Spinal cord (tissue), 10 donors: ENCODE measurements at places on chromosomes 6 and 20. TPM values are rescaled to one million over a fixed set of nuclear protein-coding genes. Genes with fewer than 3 reads are reported as not detected.
A peak's percentile ranks its signal among the peaks of the same experiment; 100 is the strongest.

The CST3 gene
- total RNA-seq: 571 TPM

The WASF1 gene
- 19.3 TPM for total RNA-seq

The RPRD1B gene
- total RNA-seq: 32.6 TPM

- DNase-seq: peak; percentile 42
Observed at GRCh38 chr6:107957308-107957908, 600 bp downstream of the SEC63 start.

GRCh38 chr6:129996387-129996786, 22.0 kb upstream of the L3MBTL3 start:
- DNase-seq: no peak

GRCh38 chr6:166469426-166469961, 86.8 kb upstream of the MPC1 start:
- DNase-seq: no peak

GRCh38 chr6:70028246-70028645, 161.9 kb downstream of the COL19A1 start:
- no peak for DNase-seq

DNA sequence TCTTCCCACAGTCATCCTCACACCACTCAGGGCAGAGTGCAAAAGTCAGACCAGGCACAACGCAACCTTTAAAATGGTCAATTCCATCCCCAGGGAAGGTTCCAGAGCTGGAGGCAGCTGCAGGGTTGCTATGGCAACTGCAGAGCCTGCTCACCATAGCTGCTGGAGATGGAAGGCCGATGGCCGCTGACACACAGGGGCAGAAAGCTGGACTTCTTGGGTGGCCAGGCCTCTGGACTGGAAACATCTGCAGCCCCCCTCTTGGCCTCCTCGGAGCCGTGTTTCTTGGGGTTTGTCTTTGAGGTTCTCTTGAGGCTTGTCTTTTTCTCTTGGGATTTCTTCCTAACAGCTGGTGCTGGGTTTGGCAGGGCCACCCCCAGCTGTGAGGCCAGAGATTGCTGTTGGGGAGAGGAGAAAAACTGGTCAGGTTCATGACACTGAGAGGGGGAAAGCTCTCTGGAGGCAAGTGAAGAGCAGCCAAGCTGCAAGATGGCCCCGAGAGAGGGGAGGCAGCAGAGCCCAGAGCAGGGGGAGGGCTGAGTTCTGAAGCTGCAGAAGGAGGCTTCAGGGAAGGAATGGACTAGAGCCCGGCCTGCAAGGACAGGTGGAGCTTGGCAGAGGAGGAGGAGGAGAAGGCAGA, 10.2 kb downstream of the BNIP5 start:
- DNase-seq: peak; percentile 66

DNA sequence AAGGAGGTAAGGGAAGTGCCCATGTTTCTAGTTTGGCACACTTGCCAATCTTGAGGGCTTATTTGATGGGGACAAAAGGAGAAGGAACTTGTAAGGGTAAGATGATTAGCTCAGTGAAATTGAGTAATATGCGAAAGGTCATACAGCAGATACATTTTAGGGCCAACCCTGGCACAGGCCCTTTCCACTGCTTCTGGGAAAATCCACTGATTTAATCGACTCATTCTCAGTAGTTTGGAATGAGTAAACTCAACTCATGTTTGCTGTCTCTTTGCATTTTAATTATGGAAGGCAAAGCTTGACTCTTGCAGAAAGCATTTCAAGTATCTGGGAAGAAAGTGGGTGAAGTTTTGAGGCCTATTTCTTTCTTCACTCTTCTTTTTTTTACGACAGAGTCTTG, 20.0 kb downstream of the PHF20 start:
- no peak for DNase-seq

- no peak for DNase-seq
Observed at GRCh38 chr6:58073263-58073662, 755.8 kb downstream of the PRIM2 start.

GRCh38 chr6:161406646-161407045, 132.8 kb upstream of the AGPAT4 start:
- no peak for DNase-seq

DNA sequence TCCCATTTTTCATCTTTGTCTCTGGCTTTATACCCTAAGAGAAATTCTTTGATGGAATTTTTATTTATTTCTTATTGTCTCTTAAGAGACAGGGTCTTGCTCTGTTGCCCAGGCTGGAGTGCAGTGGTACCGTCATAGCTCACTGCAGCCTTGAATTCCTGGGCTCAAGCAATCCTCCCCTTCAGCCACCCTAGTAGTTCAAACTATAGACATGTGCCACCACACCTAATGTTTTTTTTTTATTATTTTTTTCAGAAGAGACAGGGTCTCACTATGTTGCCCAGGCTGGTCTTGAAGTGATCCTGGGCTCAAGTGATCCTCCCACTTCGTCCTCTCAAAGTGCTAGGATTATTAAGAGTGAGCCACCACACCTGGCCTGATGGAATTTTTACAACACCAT, 40.5 kb downstream of the FKBP5 start:
- no peak for DNase-seq

DNA sequence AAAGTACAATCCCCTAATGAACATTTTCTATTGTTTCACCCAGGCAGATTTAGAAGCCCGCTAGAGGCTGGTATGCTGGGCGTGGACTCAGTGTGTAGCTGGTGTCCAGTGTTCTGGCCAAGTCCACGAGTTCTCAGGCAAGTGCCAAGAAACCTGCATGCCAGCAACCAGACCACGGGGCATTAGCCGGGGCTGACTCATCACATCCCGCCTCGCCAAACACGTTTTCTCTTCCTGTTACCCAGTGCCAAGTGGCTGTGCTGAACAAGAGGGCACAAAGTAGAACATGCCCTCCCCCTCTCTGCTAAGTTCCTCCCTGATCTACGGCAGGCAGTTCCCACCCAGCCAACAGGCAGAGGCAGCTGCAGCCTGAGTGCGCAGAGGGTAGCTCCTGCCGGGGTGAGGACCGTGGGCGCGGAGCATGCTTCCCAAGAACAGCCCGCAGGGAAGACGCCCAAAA, 29.6 kb downstream of the RAMACL start:
- no peak for DNase-seq

GRCh38 chr6:121724576-121724975, 289.1 kb downstream of the GJA1 start:
- DNase-seq: no peak

- peak; percentile 28 for DNase-seq
Observed at GRCh38 chr6:157273756-157274470, 49.4 kb downstream of the TMEM242 start.

DNA sequence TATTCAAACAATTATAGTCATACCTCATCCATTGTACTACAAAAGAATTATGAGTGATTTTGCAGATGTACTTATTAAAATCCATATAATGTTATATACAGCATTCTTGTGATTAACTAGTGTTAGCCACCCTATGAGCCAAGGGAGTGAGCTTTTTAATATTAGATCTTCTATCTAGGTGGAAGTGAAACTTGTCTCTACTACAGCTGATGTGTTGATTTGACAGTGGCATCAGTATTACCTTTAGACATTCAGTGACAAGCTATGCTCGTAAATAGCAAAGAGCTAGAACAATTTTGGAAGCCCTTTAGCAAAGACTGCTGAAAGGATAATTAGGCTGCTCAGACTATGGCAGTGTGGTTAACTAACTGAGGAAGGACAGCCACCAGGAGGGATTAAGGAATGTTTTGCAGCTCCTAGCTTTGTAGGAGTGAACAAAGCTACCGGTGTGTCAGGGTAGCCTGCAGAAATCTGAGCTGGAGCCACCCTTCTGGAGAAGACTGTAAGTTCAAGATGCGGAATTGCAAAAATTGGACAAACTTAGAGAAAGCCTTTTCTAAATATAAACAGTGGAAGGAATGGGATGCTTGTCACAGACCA, 73.7 kb downstream of the AFG1L start:
- DNase-seq: no peak

DNA sequence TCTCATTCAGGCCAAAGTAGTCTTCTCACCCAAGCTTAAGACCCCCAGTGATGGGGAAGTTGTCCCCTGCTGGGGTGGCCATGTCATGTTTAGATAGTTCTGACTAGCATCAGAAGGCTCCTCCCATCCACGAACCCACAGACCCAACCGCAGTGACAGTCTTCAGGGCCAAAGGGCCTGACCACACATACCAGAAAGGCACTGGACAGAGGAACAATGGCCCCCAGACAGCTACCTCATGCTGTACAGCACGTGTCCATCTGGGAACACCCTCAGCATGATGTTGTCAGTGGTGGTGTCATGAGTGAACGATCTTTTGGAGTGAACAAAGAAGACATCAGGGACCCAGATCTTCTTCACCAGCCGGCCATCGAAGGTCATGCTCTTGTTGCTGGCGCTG, 46.3 kb downstream of the GABRR2 start:
- DNase-seq: no peak

DNA sequence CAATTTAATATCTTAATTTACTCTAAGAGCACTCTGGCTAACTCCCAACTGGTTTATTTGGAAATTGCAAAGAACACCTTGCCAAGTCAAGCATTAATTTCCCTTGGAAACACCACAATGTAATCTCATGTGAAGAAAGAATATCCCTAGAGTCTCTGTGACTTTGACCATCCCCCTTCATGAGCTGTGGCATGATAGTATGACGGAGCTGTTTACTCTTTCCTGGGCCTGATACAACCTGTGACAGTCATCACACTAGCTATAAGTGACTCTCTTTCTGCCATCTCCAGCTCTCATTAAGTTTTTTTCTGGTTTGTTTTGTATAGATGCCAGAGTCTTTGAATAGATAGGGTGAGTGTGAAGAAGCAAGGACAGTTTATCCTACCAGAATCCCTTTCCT, 470.3 kb upstream of the JARID2 start:
- DNase-seq: no peak

DNA sequence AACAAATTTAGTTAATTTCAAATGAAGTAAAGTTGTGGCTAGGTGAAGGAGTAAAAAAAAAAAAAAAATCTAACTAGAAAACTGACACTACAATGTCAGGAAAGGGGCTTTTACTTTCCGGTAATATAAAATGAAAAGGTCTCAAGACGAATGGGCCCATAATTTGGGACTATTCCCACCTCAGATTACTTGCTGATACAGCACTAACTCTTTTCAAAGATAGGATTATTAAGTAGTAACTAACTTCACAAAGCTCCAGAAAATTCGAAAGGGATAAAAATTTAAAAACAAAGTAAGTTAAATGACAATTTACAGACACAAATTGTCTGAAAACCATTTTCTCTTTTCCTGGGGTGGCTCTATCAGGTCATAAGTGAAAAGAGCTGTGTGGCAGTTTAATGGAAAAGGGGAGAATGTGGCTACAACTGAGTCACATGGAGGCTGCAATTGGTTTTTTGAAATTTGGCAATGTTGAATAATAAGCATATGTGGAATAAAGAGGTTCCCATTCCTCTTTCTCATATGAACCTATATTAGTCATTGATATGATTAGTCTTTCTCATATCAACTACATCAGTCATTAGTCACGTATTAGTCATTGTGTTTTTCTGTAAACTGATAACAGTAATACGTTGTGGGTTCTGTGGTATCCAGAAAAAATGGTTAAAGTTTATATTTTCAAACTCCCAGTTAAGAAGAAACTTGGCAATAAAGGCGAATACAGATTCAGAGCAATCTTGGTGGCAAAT, 78.0 kb downstream of the RWDD2A start:
- DNase-seq: no peak

- no peak for DNase-seq
Observed at GRCh38 chr6:53768636-53769035, 26.2 kb upstream of the LRRC1 start.

GRCh38 chr6:22821664-22822320, 252.4 kb downstream of the HDGFL1 start:
- peak; percentile 18 for DNase-seq

DNA sequence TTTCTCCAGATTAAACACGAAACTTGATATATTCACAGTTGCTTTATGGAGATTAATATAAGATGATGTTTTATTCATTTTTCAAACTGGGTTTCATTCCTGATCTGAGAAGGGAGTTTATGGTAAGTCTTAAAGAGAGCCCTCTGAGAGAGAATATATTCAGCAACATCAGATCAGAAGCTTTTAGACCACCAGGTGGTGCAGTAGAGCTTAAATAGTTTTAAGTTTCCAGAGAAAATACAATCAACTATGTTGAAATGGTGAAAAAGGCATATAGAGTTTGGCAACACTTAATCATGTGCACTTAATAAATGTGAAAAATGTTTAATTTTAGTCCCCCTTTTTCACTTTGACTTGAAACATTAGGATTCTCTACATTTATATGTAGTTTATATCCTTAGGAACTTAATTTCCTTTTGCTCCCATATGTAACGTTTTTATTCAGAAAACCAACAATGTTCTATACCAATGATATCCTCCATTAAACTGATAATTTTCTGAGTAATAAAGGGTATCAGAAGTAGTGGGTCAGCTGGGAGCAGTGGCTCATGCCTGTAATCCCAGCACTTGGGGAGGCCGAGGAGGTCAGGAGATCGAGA, 86.4 kb upstream of the CLDN20 start:
- DNase-seq: peak; percentile 93

DNA sequence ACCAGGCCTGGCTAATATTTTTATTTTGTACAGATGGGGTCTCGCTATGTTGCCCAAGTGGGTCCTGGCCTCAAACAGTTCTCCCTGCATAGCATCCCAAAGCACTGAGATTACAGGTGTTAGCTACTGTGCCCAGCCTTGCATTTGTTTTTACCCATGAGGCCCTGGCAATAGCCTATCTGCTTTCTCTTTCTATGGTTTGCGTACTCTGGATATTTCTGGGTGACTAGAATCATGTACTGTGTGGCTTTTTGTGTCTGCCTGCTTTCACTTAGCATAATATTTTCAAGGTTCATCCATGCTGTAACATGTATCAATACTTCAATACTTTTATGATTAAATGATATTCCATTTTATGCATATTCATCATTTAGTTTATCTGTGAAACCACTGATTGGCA, 451.7 kb downstream of the GRIK2 start:
- DNase-seq: no peak

DNA sequence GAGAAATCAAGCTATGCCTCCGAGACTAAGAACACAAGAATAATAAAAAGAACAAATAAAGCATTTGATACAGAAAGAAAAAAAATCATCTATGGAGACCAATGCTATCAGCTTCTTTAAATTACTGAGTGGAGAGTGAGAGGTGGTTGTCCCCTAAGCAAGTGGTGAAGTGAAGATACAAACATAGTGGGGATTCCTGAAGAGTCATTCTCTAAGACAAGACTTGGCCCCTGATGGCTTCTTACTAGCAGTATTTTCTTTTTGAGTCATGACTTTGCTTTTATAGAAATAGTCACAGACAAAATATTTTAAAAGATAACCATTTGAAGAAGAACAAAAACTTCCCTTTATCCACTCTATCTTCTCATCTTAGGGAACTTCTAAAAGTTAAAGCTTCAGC, 261.4 kb upstream of the PRDM1 start:
- DNase-seq: no peak

DNA sequence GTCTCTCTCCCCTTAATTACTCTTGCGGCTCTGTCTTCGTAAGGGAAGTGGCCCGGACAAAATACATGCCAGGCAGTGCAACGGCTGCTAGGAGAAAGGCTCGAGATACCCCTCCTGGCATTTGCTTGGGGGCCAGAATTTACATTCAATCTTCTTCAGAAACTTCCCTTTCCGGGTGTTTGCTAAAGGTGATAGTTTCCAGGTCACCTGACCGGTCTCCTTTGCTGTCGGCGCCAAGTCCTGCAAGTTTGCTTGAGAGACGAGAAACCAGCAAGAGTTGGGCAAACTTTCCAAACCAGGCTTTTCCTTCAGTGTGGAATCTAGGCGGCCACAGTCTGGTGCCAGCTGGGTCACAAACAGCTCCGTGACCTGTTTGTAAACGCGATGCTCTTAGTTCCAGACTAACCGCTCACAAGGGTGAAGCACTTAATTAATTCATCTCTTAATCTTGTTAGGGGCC, 563 bp upstream of the SRSF3 start:
- peak; percentile 87 for DNase-seq

- no peak for DNase-seq
Observed at GRCh38 chr20:46810448-46811223, 84.0 kb upstream of the EYA2 start.

GRCh38 chr6:123380257-123380656, 256.5 kb downstream of the TRDN start:
- no peak for DNase-seq
